ENCODE measurements at places on chromosomes 7 and 10.

DNA sequence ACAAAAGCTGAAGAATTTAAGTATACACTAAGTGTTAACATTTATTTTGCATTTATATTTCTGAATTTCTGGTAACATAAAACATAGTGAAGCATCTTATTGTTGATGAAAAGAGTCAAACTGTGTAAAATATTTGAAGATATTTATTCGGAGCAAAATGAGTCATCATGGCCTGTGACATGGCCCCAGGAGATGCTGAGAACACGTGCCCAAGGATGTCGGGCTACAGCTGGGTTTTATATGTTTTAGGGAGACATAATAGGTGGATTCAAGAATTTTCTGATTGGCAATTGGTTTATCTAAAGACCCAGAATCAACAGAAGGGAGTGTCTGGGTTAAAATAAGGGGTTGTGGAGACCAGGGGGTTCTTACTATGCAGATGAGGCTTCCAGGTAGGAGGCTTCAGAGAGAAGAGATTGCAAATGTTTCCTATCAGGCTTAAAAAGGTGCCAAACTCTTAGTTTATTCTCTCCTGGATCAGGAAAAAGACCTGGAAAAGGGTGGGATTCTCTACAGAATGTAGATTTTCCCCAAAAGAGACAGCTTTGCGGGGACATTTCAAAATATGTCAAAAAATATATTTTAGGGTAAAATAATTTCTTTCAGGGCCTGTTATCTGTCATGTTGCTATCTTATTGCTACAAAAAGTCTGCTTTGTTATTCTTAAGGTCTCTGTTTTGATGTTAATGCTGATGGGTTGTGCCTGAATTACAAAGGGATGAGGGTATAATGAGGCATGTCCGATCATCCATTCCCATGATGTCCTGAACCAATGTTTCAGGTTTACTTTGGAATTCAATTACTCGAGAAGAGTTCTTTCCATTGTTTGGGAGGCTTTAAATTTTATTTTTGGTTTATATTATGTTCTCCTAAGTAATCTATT is 74.5 kb downstream of the VWDE start:
- no peak for DNase-seq

GRCh38 chr7:159067576-159068487 is 76.8 kb downstream of the VIPR2 start:
- DNase-seq, result no peak

DNA sequence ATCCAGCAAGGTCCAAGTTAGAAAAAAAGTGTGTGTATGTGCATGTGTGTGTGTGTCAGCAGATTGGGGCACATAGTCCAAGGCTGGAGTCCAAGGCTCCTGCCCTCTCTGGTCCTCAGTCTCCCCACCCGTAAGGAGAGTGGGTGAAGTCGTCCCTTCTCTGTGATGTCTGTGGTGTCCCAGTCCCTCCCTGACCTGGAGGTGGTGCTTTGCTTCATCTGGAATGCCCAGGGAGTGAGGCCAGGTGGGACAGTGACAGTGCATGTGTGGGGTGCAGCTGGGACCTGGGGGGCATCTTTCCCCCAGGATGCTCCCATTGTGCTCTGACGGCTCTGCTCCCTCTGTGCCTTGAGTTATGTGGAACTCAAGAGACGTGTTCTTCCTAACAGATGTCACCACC is 18.0 kb downstream of the AQP1 start:
- peak; percentile 12 for DNase-seq

GRCh38 chr7:110521357-110521911 is 569.5 kb upstream of the LRRN3 start:
- DNase-seq, result no peak

- DNase-seq, result no peak
Measured at GRCh38 chr10:71649631-71650030, 69.9 kb downstream of the C10orf105 start.

DNA sequence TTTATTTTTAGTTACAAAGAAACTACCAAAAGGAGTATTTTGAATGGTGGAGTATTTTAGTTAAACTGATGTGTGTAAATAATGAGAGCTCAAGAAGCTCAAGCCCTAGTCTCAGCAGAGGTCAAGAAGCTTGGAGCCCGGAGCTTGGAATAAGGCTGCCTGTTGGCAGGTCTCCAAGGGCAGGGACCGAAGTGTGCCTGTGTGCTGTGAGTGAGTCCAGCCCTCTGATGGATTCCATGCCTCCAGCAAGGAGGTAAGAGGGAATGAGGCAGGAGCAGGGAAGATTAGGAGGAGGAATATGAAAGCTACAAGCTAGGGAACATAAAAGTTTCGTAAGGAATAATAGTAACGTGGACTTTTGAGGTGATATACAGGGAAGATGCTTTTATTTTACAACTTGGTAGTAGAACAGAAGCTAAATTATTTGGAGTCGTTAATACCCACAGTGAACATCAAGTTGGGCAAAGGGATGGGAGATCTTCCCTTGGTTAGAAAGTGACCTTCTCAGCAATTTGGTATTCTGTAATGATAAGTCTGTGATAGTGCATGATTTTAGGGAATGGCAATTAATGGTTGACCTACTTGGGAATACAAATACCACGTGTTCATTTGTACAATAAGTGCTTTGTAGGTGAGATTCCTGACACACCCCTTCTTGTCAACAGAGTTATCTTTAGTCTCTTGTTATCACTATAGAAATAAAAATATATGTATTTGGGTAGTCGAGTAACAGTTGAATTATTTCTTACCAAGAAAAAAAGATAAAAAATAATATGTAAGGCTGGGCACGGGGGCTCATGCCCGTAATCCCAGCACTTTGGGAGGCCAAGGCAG is 4.6 kb downstream of the SEC23IP start:
- no peak for DNase-seq

DNA sequence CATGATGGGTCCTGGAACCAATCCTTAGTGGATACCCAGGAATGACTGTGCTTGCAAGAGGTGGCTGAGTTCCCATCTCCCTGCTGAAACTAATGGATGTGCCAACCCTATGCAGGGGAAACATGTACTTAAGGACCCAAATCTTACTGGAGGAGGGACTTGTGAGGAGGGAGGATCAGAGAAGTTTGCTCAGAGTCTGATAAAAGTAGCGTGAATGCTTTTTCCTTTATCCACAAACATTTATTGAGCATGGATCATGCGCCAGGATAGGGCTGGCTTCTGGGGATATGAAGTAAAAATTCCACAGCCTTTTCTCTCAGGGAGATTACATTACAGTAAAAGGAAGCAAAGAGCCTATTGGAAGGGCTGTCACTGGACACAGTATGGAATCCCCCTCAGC is 358.5 kb downstream of the RPS24 start:
- no peak for DNase-seq

Measured in stimulated activated effector memory CD8-positive, alpha-beta T cell treated with anti-CD3 and anti-CD28 coated beads, Interleukin-12 subunit alpha, Interleukin-12 subunit beta, amount 100 ng/mL, for 72 hours (primary cell).